ENCODE measurements at places on chromosomes 1 and 21.

DNA sequence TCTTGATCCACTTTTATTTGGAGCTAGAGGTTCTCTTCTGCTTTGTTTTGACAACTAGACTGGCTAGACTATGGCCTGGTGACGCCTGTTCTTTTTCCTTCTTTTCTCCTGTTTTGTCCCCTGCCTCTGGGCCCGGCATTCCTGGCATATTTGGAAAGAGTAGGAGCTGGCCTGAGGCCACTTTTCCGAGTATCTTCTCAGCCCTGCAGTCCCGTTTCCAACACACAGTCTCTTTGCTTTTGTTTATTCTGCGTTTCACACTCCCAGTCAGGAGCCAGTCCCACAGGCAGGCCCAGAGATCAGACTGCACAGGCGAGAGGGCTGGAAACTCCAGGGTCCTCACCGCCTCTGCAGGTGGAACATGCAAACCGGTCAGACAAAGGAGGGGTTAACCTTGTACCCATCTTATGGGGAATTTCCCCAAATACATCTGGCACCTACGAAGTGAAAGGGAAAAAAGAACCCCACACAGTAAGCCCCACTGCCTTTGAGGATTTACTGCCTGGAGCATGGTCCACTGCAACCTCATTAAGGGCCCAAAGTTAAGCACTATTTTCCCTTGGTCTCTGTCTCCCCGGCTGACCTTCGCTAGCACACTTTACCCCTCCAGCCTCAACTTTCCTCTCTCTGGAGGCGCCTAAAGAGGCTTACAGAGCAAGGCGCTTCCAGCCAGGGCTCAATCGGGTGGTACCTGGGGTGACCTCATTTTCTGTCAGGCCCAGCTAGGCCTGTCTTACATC, 141.1 kb downstream of the TOMM20 start:
- H3K36me3 ChIP-seq = no peaks in the 10 kb centered on the region
- no peak overlapping the region for H3K4me3 ChIP-seq
- peaks cover 47% of the 10 kb centered on the region for H3K4me1 ChIP-seq
- no peaks in the 10 kb centered on the region for H3K27me3 ChIP-seq
- H3K27ac ChIP-seq = peak overlapping the region; percentile 100

- H3K4me1 ChIP-seq = no peaks in the 10 kb centered on the region
- no peak for DNase-seq
- no peak overlapping the region for H3K4me3 ChIP-seq
- H3K27ac ChIP-seq = no peak overlapping the region
Observed at GRCh38 chr1:94512816-94513215, 28.7 kb downstream of the F3 start.

- no peak for DNase-seq
- no peak overlapping the region for H3K4me3 ChIP-seq
- no peaks in the 10 kb centered on the region for H3K27me3 ChIP-seq
- H3K4me1 ChIP-seq = no peaks in the 10 kb centered on the region
- no peaks in the 10 kb centered on the region for H3K36me3 ChIP-seq
Observed at GRCh38 chr1:18748435-18748834, 111.0 kb downstream of the TAS1R2 start.

DNA sequence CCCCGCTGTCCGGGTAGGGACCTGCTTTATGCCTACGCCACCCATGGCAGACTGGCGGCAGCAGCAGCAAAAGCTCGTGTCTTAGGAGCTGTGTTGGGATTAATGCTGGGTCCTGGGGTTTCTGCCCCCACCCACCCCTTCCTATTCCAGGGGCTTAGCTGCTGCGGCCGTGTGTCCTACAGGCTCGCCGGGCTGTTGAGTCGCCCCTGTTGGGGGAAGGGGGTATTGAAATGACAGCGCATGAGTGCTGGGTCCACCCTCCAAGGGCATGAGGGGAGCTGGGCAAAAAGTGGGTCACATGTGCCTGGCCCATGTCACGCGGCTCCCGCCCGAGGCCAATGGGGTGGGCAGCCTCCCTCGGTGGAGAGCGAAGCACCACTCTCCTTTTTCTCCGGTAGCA, 118.3 kb upstream of the COL6A1 start:
- H3K27ac ChIP-seq = no peak overlapping the region
- DNase-seq = no peak
- no peaks in the 10 kb centered on the region for H3K4me1 ChIP-seq
- H3K4me3 ChIP-seq = no peak overlapping the region
- H3K27me3 ChIP-seq = no peaks in the 10 kb centered on the region
- H3K36me3 ChIP-seq = no peaks in the 10 kb centered on the region

DNA sequence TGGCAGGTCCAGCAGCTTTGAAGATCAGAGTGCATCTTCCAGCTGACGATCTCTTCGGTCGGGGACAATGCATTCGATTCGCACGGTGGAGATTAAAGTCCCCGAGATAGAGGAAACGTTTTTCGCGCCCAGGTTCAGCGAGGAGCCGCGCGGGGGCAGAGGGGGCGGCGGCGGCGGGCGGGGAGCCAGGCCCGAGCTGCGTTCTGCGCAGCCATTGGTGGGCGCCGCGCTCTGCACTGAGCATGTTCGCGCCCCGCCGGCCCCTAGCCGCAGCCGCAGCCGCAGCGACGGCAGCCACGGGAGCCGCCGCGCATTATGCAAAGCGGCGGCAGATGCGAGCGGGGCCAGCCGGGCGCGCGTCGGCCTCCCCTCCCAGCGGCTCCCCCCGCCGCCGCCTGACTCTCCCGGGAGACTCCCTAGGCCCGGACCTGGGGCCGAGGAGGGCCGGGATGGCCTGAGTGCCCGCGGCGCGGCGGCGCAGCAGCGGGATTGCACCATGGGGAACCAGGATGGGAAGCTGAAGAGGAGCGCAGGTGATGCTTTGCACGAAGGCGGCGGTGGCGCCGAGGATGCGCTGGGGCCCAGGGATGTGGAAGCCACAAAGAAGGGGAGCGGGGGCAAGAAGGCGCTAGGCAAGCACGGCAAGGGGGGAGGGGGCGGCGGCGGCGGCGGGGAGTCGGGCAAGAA, at the start of gene FMN2:
TSS of gene FMN2 (plus strand) at position 270 of the 687 bp plus-strand sequence. CDS start at position 497, 227 bp downstream.
- no peak within 1 kb of the TSS for H3K27ac ChIP-seq
- no peaks in the 10 kb centered on the region for H3K36me3 ChIP-seq
- H3K4me1 ChIP-seq = peaks cover 7% of the 10 kb centered on the region
- peaks cover 28% of the 10 kb centered on the region for H3K27me3 ChIP-seq
- H3K4me3 ChIP-seq = peak within 1 kb of the TSS; percentile 23

- H3K36me3 ChIP-seq = no peaks in the 10 kb centered on the region
- DNase-seq = peak; percentile 4
- H3K4me3 ChIP-seq = no peak overlapping the region
- H3K27me3 ChIP-seq = no peaks in the 10 kb centered on the region
- H3K27ac ChIP-seq = no peak overlapping the region
- no peaks in the 10 kb centered on the region for H3K4me1 ChIP-seq
Observed at GRCh38 chr1:192045131-192045530, 113.1 kb upstream of the RGS18 start.

GRCh38 chr1:221157026-221157761, 278.0 kb downstream of the HLX start:
- DNase-seq = no peak
- H3K27me3 ChIP-seq = no peaks in the 10 kb centered on the region
- no peak overlapping the region for H3K27ac ChIP-seq
- peaks cover 13% of the 10 kb centered on the region for H3K4me1 ChIP-seq
- H3K4me3 ChIP-seq = no peak overlapping the region
- no peaks in the 10 kb centered on the region for H3K36me3 ChIP-seq

GRCh38 chr1:246827396-246827795, 103.2 kb downstream of the SCCPDH start:
- no peaks in the 10 kb centered on the region for H3K36me3 ChIP-seq
- no peaks in the 10 kb centered on the region for H3K27me3 ChIP-seq
- H3K27ac ChIP-seq = no peak overlapping the region
- H3K4me3 ChIP-seq = no peak overlapping the region
- no peak for DNase-seq
- H3K4me1 ChIP-seq = peaks cover 5% of the 10 kb centered on the region

GRCh38 chr21:15112858-15113257, 48.1 kb upstream of the NRIP1 start:
- H3K4me1 ChIP-seq = no peaks in the 10 kb centered on the region
- H3K36me3 ChIP-seq = no peaks in the 10 kb centered on the region
- no peaks in the 10 kb centered on the region for H3K27me3 ChIP-seq
- DNase-seq = no peak

GRCh38 chr1:48948562-48948961, 171.9 kb upstream of the BEND5 start:
- H3K27me3 ChIP-seq = no peaks in the 10 kb centered on the region
- H3K4me1 ChIP-seq = no peaks in the 10 kb centered on the region
- no peaks in the 10 kb centered on the region for H3K36me3 ChIP-seq
- no peak for DNase-seq

- DNase-seq = no peak
- no peaks in the 10 kb centered on the region for H3K27me3 ChIP-seq
- no peak overlapping the region for H3K27ac ChIP-seq
- H3K4me3 ChIP-seq = no peak overlapping the region
- H3K36me3 ChIP-seq = no peaks in the 10 kb centered on the region
- no peaks in the 10 kb centered on the region for H3K4me1 ChIP-seq
Observed at GRCh38 chr1:188065917-188066316, 1237.2 kb downstream of the PLA2G4A start.

- H3K4me3 ChIP-seq = no peak overlapping the region
- no peak for DNase-seq
- no peaks in the 10 kb centered on the region for H3K36me3 ChIP-seq
Observed at GRCh38 chr1:83527987-83528386, 470.9 kb downstream of the TTLL7 start.

GRCh38 chr1:62589321-62589720, 8.0 kb upstream of the ANGPTL3 start:
- no peaks in the 10 kb centered on the region for H3K4me1 ChIP-seq
- DNase-seq = no peak
- H3K36me3 ChIP-seq = peaks cover 2% of the 10 kb centered on the region
- H3K27ac ChIP-seq = no peak overlapping the region
- H3K27me3 ChIP-seq = no peaks in the 10 kb centered on the region
- H3K4me3 ChIP-seq = no peak overlapping the region

GRCh38 chr1:115809847-115810246, 31.1 kb downstream of the NHLH2 start:
- H3K27ac ChIP-seq = no peak overlapping the region
- H3K4me3 ChIP-seq = no peak overlapping the region
- peaks cover 14% of the 10 kb centered on the region for H3K4me1 ChIP-seq
- DNase-seq = no peak

- H3K4me3 ChIP-seq = no peak overlapping the region
- peaks cover 23% of the 10 kb centered on the region for H3K4me1 ChIP-seq
- no peaks in the 10 kb centered on the region for H3K27me3 ChIP-seq
- no peaks in the 10 kb centered on the region for H3K36me3 ChIP-seq
- no peak for DNase-seq
Observed at GRCh38 chr1:199297174-199297573, 658.3 kb downstream of the PTPRC start.

DNA sequence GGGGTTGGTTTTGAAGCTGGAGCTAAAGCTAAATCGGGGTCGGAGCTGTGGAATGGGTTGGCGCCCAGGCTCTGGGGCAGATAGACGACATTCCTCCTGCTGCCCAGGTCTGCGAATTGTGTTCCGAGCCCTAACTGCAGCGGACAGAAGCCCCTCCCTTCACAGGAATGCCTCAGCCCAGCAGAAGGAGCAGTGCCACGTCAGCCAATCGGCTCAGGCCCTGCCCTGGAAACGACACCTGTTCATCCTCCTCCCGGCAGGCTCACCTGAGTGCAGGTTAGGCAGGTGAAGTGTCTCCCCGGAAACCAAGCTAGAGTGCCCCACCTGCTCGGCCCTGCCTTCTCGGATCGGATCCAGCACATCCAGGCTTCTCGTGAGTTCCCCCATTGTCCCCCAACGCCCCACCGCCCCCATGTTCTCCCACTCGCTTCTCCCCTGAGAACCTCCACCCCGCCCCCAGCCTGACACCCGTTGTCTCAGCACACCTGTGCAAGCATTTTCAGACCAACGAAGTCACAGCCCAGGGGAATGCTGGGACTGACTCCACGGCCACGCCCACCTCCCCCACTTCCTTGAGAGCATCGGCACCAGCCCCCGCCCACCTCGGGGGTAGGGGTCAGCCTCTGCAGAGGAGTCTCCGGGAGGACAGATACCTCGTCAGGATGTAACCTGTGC, 775 bp downstream of the TMEM125 start:
- H3K27ac ChIP-seq = no peak overlapping the region
- H3K27me3 ChIP-seq = peaks cover 2% of the 10 kb centered on the region
- no peak overlapping the region for H3K4me3 ChIP-seq
- no peak for DNase-seq

GRCh38 chr1:227935826-227936225, 11.9 kb downstream of the WNT9A start:
- no peak for DNase-seq
- no peaks in the 10 kb centered on the region for H3K27me3 ChIP-seq
- no peaks in the 10 kb centered on the region for H3K4me1 ChIP-seq
- no peak overlapping the region for H3K27ac ChIP-seq

DNA sequence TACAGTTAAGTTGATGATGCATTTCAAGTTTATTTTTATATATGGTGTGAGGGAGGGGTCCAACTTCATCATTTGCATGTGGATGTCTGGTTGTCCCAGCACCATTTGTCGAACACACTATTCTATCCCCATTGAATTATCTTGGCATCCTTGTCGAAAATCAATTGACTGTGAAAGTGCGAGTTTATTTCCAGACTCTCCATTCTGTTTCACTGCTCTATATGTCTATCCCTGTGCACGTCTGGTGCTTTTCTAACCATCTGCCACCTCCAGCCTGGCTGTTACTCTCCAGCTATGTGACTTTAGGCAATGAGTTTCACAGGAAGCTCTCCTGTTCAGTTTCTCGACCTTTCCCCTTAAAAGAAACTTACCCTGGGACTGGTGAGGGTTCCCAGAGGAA, 137.1 kb upstream of the KLHDC7A start:
- H3K4me1 ChIP-seq = no peaks in the 10 kb centered on the region
- no peaks in the 10 kb centered on the region for H3K36me3 ChIP-seq
- no peak overlapping the region for H3K4me3 ChIP-seq
- no peak for DNase-seq
- H3K27me3 ChIP-seq = no peaks in the 10 kb centered on the region
- H3K27ac ChIP-seq = no peak overlapping the region

DNA sequence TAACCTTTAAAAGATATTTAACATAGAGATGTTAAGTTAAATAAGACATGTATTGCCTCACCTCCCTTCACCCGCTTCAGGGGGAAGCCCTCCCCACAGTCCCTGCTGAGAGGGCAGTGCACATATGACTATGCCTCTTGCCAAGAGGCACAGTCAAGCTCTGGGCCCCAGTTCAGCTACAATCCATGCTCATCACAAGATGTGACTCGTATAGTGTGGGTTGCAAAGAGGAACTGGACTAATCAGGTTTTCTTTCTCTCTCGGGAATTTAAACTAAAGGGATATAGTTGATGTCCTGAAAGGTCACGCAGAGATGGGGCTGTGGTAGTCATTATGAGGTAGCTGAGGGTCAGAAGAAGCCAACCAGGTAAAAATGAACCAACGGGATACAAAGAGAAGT, 35.6 kb downstream of the LYST start:
- no peaks in the 10 kb centered on the region for H3K27me3 ChIP-seq
- no peak for DNase-seq
- H3K4me1 ChIP-seq = no peaks in the 10 kb centered on the region
- H3K36me3 ChIP-seq = no peaks in the 10 kb centered on the region

Measured in endothelial cell of umbilical vein (primary cell).